ENCODE measurements at places on chromosomes 5 and 9. TPM values are rescaled to one million over a fixed set of nuclear protein-coding genes. Genes with fewer than 3 reads are reported as not detected.

DNA sequence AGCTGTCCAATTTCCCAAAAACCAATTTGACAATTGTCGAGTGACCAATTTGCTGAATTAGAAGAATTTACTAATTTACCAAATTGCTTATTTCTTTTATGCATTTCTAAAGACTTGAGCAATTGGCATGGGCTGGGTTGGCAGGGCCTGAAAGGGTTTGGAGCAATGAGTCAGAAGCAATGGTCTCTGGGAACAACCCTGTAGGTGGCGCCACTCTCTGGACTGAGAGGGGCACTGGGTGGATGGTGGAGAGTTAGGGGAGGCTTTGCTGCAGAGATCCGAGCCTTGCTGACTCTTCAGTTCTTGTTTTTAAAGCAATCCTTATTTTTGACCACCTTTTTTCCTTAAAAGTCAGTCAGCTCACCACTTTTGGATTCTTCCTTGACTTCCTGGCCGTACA, 71.5 kb upstream of the RPS23 start:
- DNase-seq: no peak

DNA sequence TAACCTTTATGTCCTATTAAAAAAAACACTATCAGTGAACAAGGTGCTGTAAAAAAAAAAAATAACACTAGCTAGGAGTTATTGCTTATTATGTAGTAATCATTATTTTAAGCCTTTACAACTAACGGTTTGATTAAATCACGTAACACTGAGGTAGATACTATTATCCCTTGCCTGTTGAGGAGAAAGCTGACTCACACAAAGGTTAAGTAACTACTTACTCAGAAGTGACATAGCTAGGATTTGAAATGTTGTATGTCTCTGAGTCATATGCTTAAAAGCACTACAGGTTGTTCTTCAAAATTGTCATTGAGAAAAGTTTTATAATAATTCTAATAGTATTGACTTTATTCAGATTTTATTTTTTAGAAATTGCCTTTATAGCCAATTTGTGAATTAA, 8.8 kb downstream of the TENT2 start:
- DNase-seq: no peak

DNA sequence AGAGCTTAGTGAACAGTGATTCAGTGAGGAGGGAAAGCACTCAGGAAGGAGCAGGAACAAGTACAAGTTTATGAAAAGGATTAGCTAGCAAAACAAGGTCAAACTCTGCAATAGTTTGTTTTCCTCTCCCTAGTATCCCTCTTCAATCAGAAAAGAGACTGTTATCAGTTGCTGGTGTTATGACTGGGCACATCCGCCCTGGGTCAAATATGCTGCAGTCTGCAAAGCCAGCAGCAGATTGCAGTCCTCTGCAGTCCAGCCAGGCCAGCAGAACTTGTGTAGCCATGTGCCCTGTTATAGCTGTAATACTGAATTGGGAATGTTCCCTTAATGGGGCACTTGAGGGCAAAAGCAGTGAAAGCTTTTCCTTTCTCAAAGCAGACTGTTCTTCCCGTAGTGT, 12.0 kb downstream of the PCDHAC2 start:
- DNase-seq: no peak

DMRT3 gene
- 0.53 TPM for total RNA-seq

All from progenitor cell of endocrine pancreas (in vitro differentiated cells).